ENCODE measurements at places on chromosomes 7 and 10.

- no peak for DNase-seq
Measured at GRCh38 chr7:158541346-158542010, 46.1 kb downstream of the PTPRN2 start.

GRCh38 chr7:128161466-128162125, 79.5 kb upstream of the LEP start:
- no peak for DNase-seq

GRCh38 chr7:96314402-96315124, 7.3 kb downstream of the SLC25A13 start:
- no peak for DNase-seq

DNA sequence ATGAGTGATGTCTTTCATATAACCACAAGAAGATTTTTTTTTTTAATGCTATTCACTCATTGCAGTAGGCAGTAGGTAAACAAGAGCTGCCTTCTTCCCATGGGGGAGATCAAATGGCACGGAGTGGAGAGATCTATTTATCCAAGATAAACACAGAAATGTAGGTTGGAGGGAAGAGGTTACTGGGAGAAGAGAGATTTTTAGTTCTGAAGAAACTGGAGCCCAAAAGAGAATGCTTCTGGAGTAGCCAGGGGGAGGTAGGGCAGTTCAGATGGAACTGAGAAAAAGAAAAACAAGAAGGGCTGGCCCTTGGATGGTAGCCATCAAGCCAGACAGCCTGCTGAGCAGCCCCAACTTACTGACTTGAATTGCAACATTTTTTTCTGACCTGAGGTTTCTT, 270.1 kb upstream of the TPK1 start:
- no peak for DNase-seq

- DNase-seq = no peak
Measured at GRCh38 chr7:37399876-37400421, 48.7 kb downstream of the ELMO1 start.

DNA sequence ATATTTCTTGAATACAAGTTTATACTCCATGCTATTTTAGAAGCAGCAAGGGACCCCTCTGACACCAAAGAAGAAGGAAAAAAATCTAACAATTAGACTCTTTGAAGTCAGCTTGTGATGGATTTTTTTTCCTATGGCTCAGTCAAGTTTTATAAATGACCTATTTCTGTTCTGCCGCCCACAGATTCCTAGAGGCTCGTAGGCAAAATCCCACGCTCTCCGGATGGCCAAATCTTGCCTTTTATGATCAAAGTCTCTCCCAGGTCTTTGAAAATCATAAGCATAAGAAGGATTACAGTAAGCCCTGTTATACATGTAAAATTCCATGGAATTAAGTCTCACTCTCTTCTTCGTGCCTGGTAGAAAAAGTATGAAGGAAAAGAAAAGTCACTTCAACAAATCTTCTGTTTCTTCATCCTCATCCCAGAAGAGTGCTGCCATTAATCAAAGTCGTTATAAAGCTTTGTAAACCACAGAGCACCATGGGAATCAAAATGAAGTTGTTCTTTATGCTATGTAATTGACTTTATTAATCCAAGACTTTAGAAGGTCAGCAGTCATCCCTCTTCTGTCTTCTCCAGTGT, 33.1 kb downstream of the ASB13 start:
- no peak for DNase-seq

GRCh38 chr7:73740771-73741170, 2.2 kb upstream of the ABHD11 start:
- DNase-seq = no peak

DNA sequence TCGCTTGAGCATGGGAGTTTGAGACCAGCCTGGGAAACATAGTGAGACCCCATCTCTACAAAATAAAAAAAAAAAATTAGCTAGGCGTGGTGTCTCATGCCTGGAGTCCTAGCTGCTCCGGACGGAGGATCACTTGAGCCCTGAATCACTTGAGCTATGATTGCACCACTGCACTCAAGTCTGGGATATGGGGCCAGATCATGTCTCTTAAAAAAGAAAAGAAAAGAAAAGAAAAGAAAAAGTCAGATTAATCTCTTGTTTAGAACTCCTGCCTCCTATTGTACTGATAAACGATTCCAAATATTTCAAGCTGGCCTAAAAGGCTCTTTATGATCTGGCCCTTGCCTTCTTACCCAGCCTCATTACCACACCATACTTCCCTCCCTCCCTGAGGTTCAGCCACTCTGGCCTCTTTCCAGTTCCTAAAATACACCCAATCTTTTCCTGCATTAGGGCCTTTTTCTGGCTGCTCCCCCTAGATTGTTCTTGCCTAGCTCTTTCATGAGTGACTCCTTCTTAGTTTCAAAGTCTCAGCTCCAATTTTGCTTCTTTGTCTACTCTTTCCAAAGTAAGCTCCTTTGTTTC, 41.7 kb downstream of the VCL start:
- DNase-seq = no peak

- no peak for DNase-seq
Measured at GRCh38 chr7:69335331-69335730, 262.9 kb upstream of the AUTS2 start.

- no peak for DNase-seq
Measured at GRCh38 chr10:110695539-110695886, 51.4 kb downstream of the RBM20 start.

GRCh38 chr7:80770675-80771081, 132.2 kb downstream of the CD36 start:
- no peak for DNase-seq

DNA sequence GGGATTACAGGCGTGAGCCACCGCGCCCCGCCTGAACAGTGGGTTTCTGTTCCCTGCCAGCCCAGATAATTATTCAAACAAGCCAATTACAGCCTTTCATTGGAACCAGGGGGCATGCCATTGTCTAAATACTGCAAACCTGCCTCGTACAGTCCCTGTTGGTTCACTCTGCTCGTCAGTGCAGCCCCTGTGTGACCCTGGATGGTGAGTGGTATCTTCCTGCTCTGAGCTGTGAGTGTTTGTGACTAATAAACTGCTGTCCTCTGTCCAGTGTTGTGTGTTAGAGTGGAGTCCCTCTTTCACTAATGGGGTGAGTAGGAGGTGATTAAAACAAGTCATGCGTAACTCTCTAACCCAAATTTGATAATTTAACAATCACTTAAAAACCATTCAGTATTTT, 176.5 kb upstream of the FAM3C start:
- DNase-seq = no peak

- DNase-seq = no peak
Measured at GRCh38 chr7:20697351-20697750, 81.9 kb downstream of the ABCB5 start.

GRCh38 chr10:50982989-50983388, 91.3 kb upstream of the PRKG1 start:
- DNase-seq = no peak

DNA sequence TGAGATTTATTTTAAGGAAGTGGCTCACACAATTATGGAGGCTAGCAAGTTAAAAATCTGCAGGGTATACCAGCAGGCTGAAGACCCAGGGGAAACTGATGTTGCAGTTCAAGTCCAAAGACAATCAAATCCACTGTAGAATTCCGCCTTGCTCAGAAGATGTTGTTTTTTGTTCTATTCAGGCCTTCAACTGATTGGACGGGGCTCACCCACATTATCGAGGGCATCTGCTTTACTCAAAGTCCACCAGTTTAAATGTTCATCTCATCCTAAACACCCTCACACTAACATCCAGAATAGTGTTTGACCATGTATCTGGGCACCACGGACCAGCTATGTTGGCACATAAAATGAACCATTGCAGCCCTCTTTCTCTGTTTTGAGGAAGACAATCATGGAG, 211.2 kb upstream of the GPR26 start:
- no peak for DNase-seq

DNA sequence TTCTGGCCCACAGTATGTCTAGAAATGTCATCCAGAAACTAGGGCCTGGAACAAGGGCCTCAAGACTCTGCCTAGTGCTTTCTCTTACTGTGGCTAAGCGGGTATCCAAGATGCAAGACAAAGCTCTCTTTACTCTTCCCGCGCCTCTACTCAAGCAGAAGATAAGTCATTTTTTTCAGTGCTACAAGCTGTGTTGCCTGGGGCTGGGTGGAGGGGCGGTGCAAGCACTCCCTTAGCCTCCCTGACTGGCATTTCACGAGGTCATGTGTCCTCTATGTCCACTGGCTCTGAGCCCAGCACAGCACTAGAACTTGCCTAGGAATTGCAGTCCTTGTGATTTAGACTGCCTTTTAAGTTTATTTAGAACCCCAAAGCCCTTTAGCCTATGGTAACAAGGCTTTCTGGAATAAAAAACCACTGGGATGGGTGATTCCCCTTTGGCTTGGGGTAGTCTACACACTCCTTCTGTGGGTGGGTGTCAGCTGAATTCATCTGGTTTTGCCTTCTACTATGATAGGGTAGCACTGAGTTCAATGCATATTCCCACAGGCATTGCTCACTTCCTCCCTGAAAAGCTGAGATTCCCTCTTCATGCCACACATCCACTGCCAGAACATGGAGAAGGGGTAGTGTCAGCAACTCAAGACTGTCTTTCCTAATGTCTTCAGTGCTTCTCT, 371.8 kb upstream of the KCND2 start:
- no peak for DNase-seq

- DNase-seq = no peak
Measured at GRCh38 chr10:119611433-119611832, 14.7 kb upstream of the TIAL1 start.

DNA sequence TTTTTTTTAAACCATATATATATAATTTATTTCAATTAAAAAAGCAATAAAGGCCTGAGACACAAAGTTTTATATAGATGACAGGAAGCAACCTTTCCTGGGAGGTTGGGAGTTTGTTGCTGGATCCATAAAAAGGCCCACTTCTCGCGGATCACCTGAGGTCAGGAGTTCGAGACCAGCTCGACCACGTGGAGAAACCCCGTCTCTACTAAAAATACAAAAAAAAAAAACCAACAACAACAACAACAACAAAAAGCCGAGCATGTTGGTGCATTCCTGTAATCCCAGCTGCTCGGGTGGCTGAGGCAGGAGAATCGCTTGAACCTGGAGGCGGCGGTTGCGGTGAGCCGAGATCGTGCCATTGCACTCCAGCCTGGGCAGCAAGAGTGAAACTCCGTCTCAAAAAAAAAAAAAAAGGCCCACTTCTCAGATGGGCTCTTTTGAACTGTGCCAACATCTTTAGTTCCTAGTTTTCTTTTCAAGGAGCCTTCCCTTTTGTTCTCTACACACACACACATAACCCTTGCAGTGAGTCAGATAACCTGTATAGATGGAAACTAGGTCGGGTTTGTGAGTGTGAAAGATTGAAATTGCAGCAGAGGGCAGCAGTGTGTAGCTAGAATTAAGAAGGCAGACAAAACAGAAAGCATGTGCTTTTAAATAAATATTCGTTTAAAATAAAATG, 1.2 kb upstream of the SMNDC1 start:
- DNase-seq = no peak

DNA sequence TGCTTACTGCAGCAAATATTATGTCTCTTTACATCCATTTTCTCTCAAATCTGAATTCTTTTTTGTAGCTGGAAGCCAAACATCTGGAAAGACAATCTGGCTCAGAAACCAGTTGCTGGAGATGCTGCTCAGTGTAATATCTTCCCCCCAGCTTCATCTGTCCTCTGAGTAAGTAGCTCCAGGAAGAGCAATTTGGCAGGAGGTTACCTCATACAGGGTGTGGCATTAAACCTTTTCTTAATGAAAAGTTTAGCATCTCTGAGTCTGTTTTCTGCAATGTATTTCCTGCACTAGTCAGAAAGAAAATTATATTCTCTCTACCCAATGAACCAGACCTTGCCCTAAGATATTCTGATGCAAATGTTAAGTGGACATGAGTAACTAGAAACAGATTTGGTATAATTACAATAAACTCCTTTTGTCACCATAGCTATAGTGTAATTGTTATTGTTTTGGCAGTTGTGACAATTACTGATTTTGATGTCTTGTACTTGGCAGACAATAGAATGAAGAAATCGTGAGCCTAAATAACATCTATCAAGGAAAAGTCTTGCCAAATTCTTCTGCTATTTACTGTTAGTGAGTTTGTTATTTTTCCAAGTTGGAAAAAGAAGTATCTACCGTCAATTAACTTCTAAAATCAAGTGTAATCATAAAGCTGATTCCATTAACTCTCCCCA, 123.3 kb downstream of the WDFY4 start:
- DNase-seq = no peak

Measured in stimulated activated CD4-positive, alpha-beta T cell treated with anti-CD3 and anti-CD28 coated beads, TNF-alpha, amount 100 ng/mL, for 1 hour (primary cell).